ENCODE measurements at places on chromosomes 4 and X. TPM values are rescaled to one million over a fixed set of nuclear protein-coding genes. Genes with fewer than 3 reads are reported as not detected.

The NHSL2 gene
- total RNA-seq, result not detected

The MED14 gene
- total RNA-seq, result 20.5 TPM

The CFAP99 gene
- not detected for total RNA-seq

The CTAG1A gene
- total RNA-seq, result not detected

The MAGEA4 gene
- not detected for total RNA-seq

DNA sequence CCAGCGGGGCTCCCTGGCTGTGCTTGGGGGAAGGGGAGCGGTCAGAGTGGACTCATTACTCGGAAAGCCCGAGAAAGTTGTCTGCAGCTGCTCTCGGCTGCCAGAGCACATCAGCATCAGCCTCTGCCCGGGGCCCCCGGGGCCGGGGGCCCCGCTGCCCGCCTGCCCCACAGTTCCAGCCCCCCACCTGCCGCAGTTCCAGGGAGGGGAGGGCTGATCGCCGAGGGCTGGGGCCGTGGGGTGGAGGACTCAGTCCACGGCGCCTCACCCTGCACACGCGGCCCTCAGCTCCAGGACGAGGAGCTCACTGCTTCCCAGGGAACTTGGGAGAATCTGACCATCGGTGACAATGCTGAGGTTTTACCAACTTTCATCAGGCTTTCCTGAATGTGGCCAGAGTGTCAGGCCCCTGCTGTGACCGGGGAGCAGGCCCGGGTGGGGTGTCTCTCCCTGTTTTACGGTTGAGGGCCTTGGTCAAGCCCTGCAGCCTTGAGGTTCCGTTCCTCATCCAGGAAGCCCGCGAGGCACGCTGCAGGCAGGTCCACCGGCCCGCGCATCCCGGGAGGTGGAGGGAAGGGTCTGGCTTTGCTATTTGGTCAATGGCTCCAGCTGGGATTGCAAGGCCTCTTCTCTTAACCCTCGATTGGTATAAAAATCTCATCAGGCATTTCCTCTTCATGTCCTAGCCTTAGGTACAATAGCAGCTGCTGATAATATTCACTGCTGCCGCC lies 57.2 kb downstream of the CPZ start:
- no peak for DNase-seq

DNA sequence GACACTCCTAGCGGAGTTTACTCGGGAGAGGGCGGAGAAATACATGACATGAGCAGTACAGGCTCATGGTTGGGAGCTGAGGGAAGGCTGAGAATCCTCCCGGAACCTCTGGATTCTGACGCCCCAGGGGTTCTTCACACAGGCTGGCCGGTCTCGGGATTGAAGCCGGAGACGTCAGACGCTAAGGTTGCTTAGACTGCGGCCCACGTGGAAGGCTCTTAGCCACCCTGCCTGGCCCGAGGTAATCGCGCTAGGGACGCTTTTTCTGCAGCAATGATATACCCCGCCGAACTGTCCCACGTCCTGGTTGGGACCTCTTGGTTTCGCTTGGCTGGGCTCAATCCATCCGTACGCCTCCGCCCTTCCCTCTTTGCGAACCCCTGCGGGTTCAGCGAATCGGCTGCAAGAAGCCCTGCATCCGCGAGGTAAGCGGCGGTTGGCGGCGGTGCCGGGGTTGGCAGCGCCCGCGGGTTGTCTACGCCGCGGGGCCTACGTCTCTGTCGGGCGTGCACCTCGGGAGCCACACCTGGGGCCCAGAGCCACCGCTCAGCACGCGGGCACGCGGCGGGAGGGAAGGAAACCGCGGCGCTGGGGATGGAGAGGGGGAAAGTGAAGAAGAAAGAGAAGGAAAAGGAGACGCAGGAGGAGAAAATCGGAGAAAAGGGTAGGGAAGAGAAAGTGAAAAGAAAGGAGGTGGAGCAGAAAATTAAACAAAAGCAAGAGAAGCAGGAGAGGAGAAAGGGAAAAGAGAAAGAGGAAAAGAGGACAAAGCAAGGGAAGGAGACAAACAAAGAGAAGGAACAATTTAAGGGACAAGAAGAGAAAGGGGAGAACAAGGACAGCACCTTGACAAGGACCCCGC lies at the start of gene ARL9:
Gene ARL9, plus strand, starts transcription at position 523 of the 862 bp plus-strand sequence. Its CDS starts 72 bp downstream, at position 595.
- peak; percentile 10 for DNase-seq

- DNase-seq, result no peak
Measured at GRCh38 chr4:133186845-133187244, 37.8 kb downstream of the PCDH10 start.

GRCh38 chrX:45711231-45711630 lies 510.6 kb upstream of the DIPK2B start:
- no peak for DNase-seq

DNA sequence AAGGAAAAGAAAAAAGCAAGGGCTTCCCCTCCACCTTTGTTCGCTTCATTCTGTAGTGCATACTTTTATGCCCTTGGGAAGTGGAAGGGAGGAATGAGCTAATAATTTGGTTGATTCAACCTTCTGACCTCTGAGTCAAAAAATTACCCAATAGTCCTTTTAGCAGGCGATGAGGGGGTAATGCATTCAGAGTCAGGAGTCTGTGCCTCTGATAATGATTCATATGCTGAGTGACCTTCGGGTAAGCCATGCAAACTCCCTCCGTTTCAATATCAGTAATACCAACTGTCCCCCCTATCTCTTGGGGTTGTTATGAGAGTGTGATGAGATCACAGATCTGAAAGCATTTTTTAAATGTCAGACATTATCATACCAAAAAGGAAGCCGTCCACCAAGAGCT lies 41.6 kb upstream of the ACSL4 start:
- DNase-seq, result peak; percentile 45

DNA sequence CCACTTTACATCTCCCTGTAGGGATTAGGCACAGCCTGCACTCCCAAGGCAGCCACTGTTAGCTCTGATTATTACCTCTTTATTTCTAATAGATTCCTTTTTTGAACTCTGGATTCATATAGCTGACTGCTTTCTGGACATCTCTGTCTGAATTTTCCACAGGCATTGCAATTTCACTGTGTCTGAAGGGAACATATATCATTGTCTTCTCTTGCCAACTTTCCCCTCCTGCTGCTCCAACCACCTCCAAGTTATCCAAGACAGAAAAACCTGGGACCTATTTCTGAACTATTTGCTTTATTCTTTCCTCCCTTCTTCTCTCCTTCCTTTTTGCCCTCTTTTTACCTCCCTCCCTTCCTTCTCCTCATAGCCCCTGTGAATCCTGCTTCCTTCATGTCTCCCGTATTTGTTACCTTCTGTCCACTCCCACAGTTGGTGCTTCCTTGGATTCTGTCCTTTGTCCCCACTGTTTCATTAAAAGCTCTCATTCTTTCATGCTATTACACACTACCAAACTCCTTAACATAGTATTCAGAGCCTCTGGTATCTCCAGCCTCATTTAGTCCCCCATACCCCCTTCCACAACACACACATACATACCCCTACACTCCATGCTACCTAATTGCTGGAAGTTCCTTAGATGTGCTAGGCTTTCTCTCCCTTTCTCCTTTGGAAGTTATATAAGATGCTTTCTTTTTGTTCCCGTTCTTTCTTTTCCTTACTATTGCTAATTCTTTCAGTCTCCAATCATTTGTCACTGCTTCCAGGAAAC lies 34.7 kb downstream of the FGF2 start:
- DNase-seq, result no peak

DNA sequence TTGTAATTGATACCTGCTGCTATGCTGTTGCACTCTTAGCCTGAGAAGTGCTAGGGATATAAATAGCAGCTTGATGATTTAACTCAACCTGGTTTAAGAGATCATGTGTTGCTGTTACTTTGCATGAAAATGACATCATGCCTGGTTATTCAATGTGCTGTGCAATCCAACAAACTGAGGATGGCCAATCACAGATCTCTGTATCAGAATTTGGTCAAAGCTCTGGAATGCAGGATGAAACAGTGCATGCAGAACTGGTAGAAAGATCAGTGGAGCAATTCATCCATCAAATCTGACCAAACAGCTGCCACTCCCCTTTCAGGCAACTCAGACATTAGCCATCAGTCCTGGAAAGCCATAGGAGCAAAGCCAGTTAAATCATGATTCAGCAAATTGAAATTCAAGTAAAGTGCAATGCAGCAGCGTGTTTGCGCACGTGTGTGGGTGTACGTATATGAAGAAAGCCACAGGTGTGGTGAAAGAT lies 160.3 kb upstream of the RASGEF1B start:
- DNase-seq, result no peak

- no peak for DNase-seq
Measured at GRCh38 chr4:185467101-185467500, 4.4 kb downstream of the CCDC110 start.

- no peak for DNase-seq
Measured at GRCh38 chr4:8525383-8526120, 54.6 kb upstream of the GPR78 start.

DNA sequence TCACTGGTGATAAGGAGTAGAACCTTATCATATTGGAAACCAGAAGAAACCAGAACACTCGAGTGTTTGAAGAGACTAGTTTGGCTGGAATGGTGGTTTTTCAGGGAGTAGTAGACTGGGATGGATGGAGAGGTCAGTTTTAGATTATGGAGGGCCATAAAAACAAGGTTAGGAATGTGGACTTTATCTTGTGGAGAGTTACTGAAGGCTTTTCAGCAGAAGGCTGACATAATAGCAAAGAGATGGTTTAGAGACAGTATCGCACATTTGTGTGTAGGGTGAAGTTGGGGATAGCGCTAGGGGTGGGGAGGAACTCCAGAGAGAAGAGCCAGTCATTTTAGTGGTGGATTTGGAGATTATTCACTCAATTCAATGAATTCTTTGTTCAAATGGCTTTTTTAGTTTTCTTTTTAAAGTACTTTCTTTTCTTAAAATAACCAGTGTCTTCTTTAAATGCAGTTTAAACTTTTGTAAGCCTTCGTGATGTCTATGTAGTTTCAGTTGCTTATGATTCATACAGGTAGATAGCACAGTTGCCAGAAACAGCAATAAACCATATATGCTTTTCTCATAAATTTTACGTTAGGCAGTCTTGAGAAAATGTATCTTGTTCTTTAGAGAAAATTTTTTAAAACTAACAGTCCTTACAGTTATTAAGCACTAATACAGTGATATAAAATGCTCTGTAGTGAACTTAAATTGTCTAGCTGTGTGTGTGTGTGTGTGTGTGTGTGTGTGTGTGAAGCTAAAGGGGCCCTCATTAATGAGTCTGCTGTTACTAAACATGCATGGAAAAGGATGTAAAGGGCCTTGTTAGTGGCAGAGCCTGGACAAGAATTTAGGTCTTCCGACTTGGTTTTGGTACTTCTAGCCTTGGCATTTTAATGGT lies 3.8 kb downstream of the ARHGAP10 start:
- DNase-seq, result no peak

- no peak for DNase-seq
Measured at GRCh38 chr4:156185514-156186055, 231.9 kb upstream of the CTSO start.

- DNase-seq, result no peak
Measured at GRCh38 chr4:44147571-44148075, 301.0 kb downstream of the KCTD8 start.

GRCh38 chrX:122512561-122513072 lies 671.5 kb upstream of the GRIA3 start:
- DNase-seq, result no peak

DNA sequence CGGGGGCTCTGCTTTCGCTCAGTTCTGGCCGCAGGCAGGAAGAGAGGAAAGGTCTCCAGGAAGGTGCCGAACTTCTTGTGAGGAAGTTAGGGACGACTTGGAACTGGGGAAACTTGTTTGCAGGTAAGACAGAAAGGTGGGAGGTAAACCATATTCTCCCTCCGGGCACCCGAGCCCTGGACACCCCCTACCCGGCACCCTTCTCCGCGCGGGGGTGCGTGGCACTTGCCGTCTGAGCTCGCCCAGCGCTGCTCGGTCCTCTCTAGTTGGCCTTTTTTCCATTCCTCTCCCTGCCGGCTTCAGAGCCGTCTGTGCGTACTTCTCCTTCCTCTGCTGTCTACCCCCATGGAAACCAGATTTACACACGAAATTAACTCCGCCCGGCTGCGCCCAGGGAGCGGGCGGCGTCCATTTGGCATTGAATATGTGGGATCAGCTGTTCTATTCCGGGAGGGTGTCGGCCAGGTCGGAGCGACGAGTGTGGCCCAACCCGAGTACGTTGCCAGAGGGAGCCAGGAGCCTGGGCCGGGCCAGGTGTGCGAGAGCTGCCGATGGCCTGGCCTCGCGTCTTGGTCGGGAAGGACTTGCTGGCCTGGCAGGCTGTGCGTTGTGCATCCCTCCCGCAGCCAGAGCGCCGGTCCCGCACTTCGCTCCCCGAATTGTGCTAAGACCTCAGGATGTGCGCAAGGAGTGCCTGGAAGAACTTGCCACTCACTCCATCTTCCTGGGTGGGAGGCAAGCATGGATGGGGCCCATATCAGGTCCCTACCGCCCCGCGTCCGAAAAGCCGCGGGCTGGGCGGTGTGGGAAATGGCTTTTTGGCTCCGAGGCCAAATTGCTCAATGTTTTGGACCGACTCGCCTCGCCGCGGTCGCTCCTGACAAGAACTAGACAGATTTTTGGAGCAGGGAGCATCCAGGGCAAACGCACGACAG lies 1.7 kb downstream of the PDGFRA start:
- DNase-seq, result no peak

DNA sequence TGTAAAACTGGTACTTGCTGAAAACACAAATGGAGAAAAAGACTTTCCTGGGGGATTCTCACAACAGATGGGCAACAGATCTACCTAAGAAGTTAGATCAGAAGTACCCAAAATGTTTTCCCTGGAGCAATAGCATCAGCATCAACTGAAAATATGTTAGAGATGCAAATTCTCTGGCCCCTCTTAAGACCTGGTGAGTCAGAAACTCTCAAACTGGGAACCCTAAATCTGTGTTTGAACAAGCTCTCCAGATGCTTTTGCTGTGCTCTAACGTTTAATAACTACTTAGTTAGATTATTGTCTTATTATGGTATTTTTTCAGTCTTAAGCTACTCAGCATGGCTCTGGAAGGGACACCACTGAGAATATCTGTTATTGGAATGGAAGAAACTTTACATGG lies 55.2 kb upstream of the TRPC3 start:
- no peak for DNase-seq

DNA sequence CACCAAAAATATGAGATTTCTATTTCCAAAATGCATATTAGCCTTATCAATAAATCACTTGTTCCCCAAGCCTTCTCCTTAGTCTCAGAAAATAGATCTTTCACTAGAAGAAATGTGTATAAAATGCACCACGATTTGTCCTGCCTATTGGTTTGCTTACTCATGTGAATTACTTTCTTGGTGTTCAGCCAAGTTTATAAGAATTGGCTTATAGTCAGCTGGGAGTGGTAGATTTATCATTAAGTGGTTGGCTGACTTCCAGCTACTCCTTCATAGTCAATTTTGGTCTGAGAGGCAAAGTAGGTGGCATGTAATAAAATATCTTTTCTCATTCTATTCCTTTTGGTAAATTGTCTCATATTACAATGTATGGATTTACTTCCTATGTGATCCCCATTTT lies 1.3 kb downstream of the SULT1E1 start:
- no peak for DNase-seq

- DNase-seq, result peak; percentile 19
Measured at GRCh38 chr4:53541577-53542206, 49.6 kb downstream of the LNX1 start.

Measured in SK-MEL-5 (cell line).